ENCODE measurements at places on chromosomes 2 and 18. TPM values are rescaled to one million over a fixed set of nuclear protein-coding genes. Genes with fewer than 3 reads are reported as not detected.

The CD226 gene
- polyA plus RNA-seq, result 2.7 TPM

The CRYGC gene
- not detected for polyA plus RNA-seq

The ARHGEF33 gene
- 2.2 TPM for polyA plus RNA-seq

The RPRM gene
- 1.7 TPM for polyA plus RNA-seq

The SERPINB5 gene
- polyA plus RNA-seq, result not detected

The MOCOS gene
- polyA plus RNA-seq, result 0.64 TPM

The LIMS3 gene
- polyA plus RNA-seq, result 3.2 TPM

The CTDSP1 gene
- polyA plus RNA-seq, result 126 TPM

The BUB1 gene
- polyA plus RNA-seq, result 28.9 TPM
